GM23338 (cell line): ENCODE measurements at places on chromosomes 2 and 18. TPM values are rescaled to one million over a fixed set of nuclear protein-coding genes. Genes with fewer than 3 reads are reported as not detected.

GRCh38 chr2:10552220-10552870 lies 104.2 kb upstream of the ODC1 start:
- H3K4me1 ChIP-seq: peaks cover 13% of the 10 kb centered on the region
- no peaks in the 10 kb centered on the region for H3K27me3 ChIP-seq
- no peak for DNase-seq
- no peaks in the 10 kb centered on the region for H3K36me3 ChIP-seq
- no peak overlapping the region for H3K4me3 ChIP-seq

GRCh38 chr2:96340493-96341414 lies 5.2 kb downstream of the NCAPH start:
- H3K27ac ChIP-seq: no peak overlapping the region
- no peak overlapping the region for H3K4me3 ChIP-seq
- DNase-seq: no peak
- H3K27me3 ChIP-seq: no peaks in the 10 kb centered on the region

- H3K4me1 ChIP-seq: peaks cover 46% of the 10 kb centered on the region
- H3K4me3 ChIP-seq: peak overlapping the region; percentile 57
- peak; percentile 96 for DNase-seq
- H3K36me3 ChIP-seq: no peaks in the 10 kb centered on the region; the same call in 1 of the 2 replicates
- H3K27ac ChIP-seq: no peak overlapping the region
Observed at GRCh38 chr18:59265246-59265973, 7.8 kb downstream of the RAX start.

DNA sequence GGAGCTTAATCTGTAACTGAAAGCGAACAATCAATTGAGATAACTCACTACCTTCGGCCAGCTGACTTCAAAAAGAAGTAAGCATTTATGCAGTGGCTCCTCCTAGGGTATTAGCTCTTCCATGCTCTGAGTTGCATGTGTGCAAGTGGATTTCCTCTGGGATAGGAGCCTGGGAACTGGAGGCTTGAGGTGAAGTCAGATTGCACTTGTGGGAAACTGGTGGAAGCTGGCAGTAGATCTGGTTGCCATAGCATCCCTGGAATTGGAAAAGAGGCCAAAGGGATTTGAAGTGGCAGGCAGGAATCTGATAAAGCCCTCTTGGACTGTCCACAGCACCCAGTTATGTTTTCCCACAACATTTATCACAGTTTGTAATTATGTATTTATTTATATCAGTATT lies 50.6 kb upstream of the FMNL2 start:
- no peaks in the 10 kb centered on the region for H3K4me1 ChIP-seq
- no peaks in the 10 kb centered on the region for H3K27me3 ChIP-seq
- no peak overlapping the region for H3K4me3 ChIP-seq
- DNase-seq: no peak

GRCh38 chr2:113705982-113706523 lies 50.4 kb downstream of the SLC35F5 start:
- DNase-seq: peak; percentile 4
- H3K4me3 ChIP-seq: no peak overlapping the region
- H3K4me1 ChIP-seq: no peaks in the 10 kb centered on the region
- H3K27me3 ChIP-seq: no peaks in the 10 kb centered on the region
- no peak overlapping the region for H3K27ac ChIP-seq
- no peaks in the 10 kb centered on the region for H3K36me3 ChIP-seq

DNA sequence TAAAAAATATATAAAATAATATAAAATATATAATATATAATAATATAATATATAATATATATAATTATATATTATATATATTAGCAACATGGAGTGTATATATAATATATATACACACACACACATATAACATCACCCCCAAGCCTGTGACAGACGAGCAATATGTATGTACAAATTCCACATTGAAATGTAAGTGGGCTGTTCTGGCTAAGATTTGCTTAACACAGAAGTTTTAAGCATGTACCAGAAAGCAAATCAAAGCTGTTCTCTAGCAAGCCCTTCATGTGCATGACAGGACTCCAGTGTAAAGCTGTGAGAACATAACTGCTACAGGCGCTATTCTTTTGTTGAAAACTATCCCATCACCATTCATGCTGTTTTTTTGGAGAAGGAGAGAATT lies 261.7 kb upstream of the TNP1 start:
- no peaks in the 10 kb centered on the region for H3K4me1 ChIP-seq
- H3K27me3 ChIP-seq: no peaks in the 10 kb centered on the region
- DNase-seq: no peak
- no peak overlapping the region for H3K4me3 ChIP-seq
- no peak overlapping the region for H3K27ac ChIP-seq
- no peaks in the 10 kb centered on the region for H3K36me3 ChIP-seq

DNA sequence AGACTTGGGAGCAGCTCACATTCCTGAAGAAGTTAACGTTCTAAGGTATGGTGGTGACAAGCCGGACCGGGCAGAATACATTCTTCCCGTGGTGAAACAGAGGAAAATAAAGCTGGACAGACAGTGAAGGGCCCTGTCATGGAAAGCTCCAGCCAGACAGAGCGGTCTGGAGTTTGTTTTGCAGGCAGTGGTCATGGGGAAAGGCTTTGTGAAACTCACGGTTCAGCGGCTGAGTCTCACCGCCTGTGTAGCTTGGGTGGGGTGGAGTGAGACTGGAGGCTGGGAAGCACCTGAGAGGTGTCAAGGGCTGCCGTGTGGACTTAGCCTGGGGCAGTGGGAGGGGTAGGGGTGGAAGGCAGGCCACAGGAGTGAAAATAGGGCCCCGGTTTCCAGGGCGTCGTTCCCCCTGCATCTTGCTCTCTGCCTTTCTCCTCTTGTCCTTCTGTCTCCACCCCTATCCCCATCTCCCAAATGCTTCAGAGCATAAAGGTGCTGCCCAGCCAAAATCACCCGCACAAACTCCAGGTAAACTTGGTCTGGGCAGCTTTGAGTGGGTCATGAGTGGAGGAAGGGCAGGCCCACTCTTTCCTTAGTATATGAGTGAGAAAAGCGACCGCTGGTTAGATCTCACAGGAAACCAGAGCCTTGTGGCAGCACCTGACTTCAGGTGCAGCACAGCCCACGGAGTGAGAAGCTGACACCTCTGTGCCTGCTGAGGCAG lies 11.4 kb upstream of the SLC20A1 start:
- no peak overlapping the region for H3K27ac ChIP-seq
- H3K4me1 ChIP-seq: peaks cover 16% of the 10 kb centered on the region
- no peak for DNase-seq
- H3K27me3 ChIP-seq: no peaks in the 10 kb centered on the region

GRCh38 chr18:46732201-46732600 lies 24.7 kb downstream of the ST8SIA5 start:
- no peaks in the 10 kb centered on the region for H3K4me1 ChIP-seq
- H3K36me3 ChIP-seq: no peaks in the 10 kb centered on the region
- H3K27ac ChIP-seq: no peak overlapping the region

BAZ2B gene
- total RNA-seq: 51.7 and 52.2 TPM in 2 replicates

DAW1 gene
- 0.47 and 2.0 TPM in 2 replicates for total RNA-seq

- H3K4me3 ChIP-seq: no peak overlapping the region
- DNase-seq: no peak
- no peak overlapping the region for H3K27ac ChIP-seq
- no peaks in the 10 kb centered on the region for H3K36me3 ChIP-seq
- H3K4me1 ChIP-seq: no peaks in the 10 kb centered on the region
Observed at GRCh38 chr18:75115514-75115913, 93.4 kb downstream of the PTGR3 start.

RAB6D gene
- not detected in 2 replicates for total RNA-seq

DNA sequence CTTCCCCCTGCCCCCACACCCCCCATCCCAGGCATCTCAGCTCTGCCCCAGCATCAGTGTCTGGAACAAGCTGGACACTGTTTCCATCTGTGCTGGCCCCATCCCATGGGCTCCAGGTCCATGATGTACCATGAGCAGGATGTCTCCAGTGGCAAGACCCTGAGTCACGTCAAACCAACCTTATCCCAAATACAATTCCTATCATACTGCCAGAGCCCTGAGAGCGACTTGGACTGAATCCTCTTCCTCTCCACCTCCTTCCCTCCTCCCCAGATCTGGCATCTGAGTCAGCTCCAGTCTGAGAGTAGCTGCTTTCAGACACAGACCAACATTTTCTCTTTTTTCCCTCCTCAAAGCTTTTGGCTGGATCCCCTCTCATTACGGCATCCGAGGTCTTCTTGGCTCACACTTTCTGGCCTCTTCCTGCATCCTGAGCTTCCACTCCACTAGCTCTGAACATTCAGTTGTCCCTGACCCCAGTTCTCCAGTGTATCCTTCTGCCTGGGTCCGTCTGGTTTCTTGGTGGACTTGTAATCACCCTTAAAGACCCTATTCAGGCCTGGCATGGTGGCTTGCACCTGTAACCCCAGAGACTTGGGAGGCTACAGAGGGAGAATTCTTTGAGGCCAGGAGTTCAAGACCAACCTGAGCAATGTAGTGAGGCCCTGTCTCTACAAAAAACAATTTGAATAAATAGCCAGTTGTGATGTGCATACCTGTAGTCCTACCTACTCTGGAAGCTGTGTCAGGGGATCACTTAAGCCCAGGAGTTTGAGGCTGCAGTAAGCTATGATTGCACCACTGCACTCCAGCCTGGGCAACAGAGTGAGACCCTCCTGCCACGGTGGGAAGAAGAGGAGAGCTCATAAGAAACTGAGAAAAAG lies 68.3 kb downstream of the ACKR3 start:
- no peak overlapping the region for H3K27ac ChIP-seq
- no peaks in the 10 kb centered on the region for H3K27me3 ChIP-seq
- H3K36me3 ChIP-seq: no peaks in the 10 kb centered on the region

HMSD gene
- 0.54 and 2.6 TPM in 2 replicates for total RNA-seq

GRCh38 chr2:210919128-210919527 lies 362.7 kb downstream of the CPS1 start:
- no peaks in the 10 kb centered on the region for H3K27me3 ChIP-seq
- no peak overlapping the region for H3K4me3 ChIP-seq
- H3K4me1 ChIP-seq: no peaks in the 10 kb centered on the region

TSN gene
- total RNA-seq: 94.2 and 94.8 TPM in 2 replicates

GRCh38 chr18:10100196-10100595 lies 186.4 kb downstream of the VAPA start:
- no peak overlapping the region for H3K27ac ChIP-seq
- H3K27me3 ChIP-seq: no peaks in the 10 kb centered on the region
- peaks cover 7% of the 10 kb centered on the region; the same call in 1 of the 2 replicates for H3K36me3 ChIP-seq

CCDC102B gene
- 0.16 and 1.3 TPM in 2 replicates for total RNA-seq

G6PC2 gene
- total RNA-seq: not detected in 2 replicates
